ENCODE measurements at places on chromosomes 3 and 15.

DNA sequence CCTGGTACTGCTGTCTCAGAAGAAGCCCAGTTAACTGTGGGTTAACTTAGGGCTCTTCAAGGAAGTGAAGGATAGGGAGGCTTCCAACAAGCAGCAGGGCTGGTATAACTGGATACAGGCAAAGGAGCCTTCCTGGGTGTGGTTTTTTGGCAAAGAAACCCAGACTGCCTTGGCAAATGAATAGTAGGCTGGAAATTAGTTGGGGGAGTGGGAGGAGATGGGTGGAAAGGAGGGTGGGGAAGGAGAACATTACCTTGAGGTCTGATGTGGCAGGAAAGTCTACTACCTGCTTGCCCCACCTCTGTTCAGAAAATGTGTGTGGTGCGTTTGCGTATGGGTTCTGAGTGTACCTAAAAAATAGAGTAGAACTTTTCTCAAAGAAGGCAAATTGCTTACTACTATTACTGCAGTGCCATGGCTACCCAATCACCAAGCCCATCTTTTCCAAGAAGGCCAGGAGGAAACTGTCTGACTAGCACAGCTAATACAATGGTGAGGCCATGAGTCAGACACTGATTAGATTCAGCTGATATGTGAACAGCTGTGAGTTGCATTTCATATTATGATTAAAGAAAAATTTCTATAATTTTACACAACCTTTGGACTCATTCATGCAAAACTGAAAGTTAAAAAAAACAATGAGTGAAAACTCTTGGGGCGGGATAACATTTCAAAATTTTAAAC lies 55.2 kb downstream of the SPTSSB start:
- no peak for DNase-seq

- DNase-seq: no peak
Observed at GRCh38 chr15:70329179-70329578, 231.5 kb upstream of the TLE3 start.

DNA sequence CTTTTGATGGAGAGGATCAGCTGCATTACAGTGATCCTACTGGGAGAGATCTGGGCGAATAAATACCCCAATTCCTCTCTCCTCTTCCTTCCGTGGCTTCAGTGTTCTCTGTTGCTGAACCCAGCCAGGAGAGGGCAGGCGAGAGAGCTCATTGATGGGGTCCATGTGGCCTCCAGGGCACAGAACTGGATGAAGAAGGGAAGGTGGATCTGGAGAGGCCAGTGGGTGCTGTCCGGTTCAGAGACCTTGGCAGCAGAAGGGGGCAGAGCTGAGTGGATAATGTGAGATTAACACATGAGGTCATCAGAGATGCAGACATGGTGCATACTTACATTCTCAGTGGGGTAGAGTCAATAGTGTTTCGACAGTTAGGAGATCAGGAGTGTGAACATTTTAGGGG lies 193.6 kb downstream of the CLSTN2 start:
- no peak for DNase-seq

DNA sequence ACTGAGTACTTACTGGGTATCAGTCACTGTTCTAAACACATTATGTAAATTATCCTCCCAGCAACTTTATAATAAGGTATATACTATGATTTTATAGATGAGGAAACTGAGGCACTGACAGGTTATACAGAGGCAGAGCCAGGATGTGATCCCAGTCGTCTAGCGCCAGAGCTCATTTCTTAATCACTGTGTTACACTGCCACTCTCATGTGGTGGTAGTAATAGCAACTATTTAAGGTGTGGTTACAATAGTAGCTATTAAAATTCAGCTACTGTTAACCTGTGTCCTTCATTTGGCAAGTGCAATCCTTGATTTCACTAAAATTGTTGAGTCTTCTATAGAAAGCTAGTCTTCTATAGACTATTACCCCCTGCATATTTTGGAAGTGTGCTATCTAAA lies 43.1 kb upstream of the TRPC1 start:
- no peak for DNase-seq

DNA sequence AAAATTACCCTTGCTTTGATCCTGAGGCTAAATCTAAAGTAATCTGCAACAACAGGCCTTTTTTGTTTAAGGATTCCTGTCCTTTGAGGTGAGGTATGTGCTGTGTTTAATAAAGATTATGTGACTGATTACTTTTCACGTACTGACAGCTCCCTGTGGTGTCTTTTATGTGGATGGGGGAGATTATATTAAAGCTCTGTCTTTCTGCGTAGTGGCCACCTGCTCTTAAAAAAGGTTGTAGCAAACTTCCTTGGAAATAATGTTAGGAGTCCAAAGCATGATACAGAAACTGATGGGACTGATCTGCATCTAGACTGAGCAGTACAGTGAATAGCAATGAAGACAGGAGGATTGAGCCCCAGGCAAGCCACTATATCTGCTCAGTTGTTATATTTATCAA lies 453.0 kb upstream of the GOLIM4 start:
- DNase-seq: no peak

DNA sequence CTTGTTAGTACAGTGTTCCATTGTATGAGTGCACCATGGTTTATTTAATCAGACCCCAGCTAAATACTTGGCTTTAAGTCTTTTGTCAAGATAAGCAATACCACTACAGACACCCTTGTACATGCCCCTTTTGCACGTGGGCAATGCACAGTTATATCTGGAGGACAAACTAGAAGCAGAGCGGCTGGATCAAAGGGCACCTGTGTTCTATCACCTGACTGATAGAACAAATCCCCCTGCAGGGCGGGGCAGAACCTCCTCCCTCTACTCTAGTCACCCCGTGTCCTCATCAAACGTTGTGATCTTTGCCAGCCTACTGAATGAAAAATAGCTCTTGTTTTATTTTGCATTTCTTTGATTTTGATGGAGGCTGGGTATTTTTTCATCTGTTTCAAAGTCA lies 314.9 kb downstream of the TLE3 start:
- DNase-seq: no peak

GRCh38 chr15:86300390-86301125 lies 220.9 kb downstream of the AGBL1 start:
- no peak for DNase-seq

GRCh38 chr3:16369276-16369675 lies 104.3 kb downstream of the OXNAD1 start:
- no peak for DNase-seq

DNA sequence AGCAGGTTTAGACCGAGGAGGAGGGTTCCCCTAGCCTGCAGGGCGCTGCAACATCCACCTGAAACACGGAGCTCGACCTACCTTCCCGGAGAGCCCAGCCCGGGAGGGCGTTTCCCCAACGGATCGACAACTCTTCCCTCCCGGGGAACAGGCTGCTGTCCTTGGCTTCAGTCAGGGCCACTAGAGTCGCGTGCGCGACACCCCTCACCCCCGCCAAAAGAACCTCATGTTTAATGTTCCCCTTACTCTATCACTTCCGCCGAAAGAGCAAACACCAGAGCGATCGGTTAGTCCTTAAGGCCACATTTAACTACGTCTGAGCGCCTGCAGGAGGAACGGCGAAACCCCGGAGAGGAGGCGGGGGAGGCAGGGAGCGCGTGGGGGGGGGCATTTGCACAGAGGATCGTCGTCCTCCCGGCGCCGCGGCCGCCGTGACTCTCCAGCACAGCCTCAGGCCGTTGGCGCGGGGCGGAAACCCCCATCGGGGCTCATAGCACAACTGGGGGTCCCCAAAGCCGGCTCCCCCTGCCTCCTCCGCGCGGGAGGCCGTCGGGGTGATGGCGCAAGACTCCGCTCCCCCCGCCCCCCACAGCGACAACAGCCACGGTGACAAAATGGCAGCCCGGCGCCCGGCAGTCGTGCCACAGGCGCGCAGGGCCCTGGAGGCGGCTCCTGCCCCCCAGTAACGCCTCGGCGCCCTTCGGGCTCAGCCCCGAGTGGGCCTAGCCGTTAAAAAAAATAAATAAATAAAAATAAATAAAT lies 3.2 kb downstream of the ANP32A start:
- peak; percentile 65 for DNase-seq

DNA sequence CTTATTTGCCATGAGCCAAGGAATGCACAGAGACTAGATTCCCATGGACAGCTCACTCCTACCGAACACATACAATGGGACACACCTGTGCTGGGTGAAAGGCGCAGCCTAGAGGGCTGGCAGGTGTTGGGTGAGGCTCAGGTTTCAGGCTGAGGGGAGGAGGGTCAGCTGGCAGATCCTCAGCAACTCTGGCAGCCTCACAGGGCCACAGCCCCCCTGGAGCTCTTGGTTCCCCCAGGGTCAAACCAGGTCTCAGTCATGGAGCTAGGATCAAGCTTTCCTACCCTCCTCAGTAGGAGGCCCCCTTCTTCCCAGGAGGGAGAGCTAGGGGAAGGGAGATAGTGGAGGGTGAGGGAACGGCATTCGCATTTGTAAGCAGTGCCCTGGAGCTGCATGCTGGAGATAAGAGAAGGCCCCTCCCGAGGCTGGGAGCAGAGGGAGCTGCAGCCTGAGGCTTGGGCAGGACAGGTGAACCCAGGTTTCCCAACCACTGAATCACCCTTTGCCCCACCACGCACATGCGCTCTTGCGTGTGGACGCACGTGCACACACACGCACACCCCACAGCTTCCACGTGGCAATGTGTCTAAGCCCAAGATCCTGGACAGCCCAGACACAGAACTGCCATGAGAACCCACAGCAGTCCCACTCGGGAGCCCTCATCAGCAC lies 26.3 kb upstream of the TFRC start:
- no peak for DNase-seq

- DNase-seq: no peak
Observed at GRCh38 chr15:75156326-75157215, 45.1 kb upstream of the C15orf39 start.

DNA sequence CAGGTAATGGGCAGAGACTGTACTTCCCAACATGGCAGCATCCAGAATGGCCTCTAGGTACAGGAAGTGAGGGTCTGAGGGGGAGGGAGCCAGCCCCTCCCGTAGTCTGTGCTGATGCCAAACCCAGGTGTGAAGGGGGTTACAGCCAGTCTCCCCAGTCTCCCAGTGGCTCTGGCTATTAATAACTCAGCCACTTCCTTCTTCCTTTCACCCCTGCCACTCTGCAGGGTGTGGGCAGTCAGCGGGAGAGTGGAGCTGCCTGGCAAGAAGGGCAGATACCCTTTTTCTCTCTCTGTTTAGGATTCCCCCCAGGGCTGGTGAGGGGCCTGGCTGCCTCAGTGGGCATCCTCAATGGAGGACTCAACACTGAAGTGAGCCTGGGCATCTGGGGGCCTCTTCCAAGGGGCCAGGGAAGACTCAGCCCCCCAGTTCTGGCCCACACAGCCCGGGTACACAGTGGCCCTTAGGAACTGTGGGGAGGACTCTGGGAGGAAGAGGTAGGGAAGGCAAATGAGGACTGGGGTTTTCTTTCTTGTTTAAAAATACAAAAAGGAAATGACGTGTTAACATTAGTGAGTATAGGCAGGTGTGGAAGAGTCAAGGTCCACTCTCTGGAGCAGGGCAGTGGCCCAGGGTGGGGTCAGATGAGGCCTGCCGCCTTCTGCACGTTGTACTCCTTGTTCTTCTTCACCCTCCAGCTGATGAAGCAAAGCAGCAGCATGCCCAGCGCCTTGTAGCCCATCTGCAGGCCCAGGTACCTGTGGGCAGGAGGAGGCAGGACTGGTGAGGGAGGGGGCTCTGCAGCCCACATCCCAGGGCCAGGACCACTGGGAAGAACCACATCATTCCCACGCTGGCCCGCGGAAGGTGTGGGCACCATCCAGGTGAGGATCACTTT lies 38.6 kb upstream of the RAB6B start:
- no peak for DNase-seq

- DNase-seq: no peak
Observed at GRCh38 chr3:153591561-153592245, 429.7 kb downstream of the RAP2B start.

DNA sequence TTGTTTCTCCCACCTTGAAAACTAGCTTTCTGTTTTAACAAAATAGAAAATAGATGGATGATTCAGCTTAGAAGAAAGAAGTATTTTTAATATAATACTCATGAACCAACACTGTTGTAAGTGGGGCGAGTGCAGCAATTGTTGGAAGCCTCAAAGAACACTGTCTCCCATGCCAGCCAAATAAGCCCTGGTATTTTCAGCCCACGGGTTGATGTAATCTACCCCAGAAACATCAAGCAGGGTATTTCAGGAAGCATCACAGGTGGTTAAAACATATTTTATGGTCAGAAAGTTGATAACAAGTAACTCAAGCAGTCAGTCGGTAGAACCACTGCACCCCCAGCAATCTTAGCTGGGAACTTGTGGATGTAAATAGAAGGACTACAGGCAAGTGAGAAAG lies 115.9 kb downstream of the SV2B start:
- DNase-seq: no peak

DNA sequence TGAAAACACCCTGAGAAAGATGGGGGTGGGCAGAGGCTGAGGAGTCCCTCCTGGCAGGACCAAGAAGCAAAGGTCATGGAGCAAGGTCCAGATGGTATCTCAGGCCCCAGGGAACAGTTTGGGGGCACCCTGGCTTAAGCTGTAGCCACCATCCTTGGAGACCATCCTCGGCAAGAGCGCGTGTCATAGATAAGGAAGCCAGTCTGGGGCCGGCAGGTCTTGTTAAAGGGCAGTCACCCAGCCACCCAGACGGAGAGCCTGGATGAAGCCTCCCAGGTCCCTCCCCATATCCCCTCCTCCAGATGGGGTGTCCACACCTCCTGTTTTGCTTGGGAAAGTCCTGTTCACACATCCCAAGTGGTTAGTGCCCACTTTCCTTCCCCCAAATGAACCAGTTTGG lies 191.1 kb downstream of the KLF13 start:
- DNase-seq: no peak

DNA sequence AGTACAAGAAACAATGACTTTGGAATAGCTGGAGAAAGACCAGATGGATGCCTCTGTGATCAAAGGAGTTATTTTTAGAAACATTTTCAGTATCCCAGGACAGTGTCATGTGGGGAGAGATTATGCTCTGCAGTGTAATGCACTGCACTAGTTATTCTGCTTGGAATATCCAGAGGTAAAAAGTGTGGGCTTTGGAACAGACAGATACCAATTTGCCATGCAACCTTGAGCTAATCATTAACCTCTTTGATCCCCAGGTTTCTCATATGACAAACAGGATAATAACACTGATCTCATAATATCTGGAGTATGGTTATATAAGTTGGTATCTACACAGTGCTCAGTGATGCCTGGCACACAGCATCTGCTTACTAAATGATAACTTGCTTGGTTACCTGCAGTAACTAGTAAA lies 12.2 kb upstream of the SLC7A14 start:
- no peak for DNase-seq

DNA sequence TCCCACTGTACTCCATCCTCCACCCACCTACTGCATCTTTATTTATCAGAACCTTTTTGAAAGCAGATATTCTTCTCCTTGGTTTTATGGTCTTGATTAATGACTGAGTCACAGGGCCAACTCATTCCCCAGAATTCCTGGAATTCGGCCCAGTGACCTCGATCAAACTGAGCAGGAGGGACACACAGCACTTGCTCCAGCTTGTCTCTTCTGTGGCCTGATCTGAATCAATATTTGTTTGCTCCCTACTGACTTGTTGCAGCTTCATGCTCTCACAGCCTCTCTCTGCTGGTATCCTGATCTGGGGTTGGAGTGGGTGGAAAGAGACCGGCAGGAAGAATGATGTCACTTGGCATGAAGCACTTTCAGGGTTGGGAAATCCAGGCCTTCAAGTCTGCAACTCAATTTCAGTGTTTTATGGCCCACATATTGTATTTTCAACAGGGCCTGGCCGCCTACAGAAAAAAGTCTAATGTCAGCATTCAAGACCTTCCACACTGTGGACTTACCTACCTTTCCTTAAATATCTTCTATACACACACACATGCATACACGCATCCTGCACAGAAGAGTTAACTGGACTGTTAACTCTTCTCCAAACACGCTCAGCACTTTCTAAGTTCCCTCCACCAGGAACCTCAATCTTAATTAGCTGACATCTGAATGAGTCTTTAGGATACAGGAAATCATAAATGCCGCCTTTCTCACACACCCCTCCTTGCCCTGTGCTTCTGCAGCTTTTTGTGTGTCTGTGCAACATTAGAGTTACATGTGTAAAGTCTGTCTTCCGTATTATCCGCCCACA lies 4.6 kb downstream of the ANXA2 start:
- no peak for DNase-seq

Data from T follicular helper cell (primary cell).